Activated naive CD4-positive, alpha-beta T cell treated with anti-CD3 and anti-CD28 coated beads for 36 hours (primary cell): ENCODE measurements at places on chromosomes 2 and 18.

DNA sequence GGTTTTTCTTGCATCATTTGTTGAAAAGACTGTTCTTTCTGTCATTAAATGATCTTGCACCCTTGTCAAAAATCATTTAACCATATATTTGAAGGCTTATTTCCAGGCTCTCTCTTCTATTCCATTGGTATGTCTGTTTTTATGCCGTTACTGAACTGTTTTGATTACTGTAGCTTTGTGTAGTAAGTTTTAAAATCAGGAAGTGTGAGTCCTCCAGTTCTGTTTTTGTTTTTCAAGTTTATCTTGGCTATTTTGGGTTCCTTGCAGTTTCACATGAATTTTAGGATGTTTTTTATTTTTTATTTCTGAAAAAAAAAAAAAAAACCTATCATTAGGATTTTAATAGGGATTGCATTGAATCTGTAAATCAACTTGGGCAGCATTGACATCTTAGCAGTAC, 39.0 kb downstream of the SLC39A10 start:
- no peak for DNase-seq

GRCh38 chr2:235605312-235606003, 111.6 kb downstream of the AGAP1 start:
- DNase-seq: no peak

DNA sequence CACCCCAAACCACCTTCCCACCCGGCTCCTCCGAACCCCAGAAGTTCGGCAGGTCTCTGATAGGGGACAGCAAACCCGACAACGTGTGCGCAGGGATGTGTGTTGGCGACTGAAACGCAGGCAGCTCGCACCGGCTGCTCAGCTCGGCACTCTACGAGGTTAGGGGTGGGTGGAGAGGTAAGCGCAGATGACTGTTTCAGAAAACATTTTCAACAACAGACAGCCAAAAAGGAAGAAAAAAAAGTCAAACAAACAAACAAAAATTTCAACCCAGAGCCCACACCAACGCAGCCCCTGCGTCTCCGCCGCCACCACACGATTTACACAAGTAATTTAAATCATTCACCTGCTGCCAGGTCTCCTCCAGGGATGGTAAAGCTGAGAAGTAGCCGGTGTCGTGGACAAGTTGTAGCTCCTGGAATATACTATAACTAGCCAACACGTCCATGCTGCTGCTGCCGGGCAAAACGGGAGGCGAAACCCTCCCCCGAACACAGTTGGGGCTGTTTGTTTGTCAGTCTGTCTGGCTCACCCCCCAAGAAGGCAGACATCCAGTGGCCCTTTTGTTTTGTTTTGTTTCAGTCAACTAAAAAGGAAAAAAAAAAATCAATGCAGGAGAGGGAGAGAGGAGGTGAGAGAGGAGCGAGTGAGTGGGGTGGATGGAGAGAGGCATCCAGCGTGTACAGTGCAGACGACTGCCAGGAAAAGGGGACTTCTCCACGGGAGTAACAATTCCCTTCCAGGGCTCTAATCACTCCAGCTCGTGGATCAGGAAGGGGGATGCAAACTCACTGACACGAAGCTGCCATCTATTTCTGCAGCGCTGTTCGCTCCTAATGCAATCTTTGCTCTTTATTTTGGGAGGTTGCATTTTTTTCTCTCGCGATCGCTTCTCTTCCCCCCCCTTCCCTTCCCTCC, at the start of gene KLF7:
Gene KLF7 (minus strand): TSS at position 828 of the 918 bp plus-strand sequence. CDS start 380 bp downstream, at position 448.
- peak; percentile 69 for DNase-seq

GRCh38 chr2:241801611-241802420, 7.2 kb upstream of the NEU4 start:
- no peak for DNase-seq

GRCh38 chr18:58808349-58808748, 56.3 kb upstream of the ZNF532 start:
- no peak for DNase-seq

GRCh38 chr2:64359892-64360657, 93.9 kb upstream of the LGALSL start:
- DNase-seq: peak; percentile 73

DNA sequence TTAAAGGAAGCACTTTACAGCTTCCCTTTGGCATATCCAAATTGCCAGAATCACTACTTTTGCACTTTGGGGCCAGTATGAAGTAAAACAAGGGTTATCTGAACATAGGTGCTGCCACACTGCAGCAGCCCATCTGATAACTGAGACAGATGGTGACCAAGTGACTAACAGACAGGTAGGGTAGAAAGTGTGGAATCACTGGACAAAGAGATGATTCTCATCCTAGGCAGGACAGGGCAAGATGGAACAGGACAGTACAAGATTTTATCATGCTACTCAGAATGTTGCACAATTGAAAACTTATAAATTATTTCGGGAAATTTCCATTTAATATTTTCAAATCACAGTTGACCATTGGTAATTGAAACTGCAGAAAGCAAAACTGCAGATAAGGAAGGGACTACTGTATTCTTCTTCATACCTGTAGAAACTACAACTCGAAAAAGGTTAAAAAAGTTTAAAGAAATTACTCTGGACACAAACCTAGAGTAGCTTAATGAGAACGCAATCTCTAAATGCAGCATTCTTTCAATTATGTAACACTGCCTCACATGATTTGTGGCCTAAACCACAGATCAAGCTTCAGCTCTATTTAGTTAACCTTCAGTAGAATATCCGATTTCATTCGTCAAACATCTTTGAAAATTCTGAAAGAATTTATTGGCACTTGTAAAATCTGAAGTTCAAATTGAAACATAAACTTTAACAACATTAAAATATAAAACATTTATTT, 31.4 kb downstream of the HEATR5B start:
- no peak for DNase-seq

DNA sequence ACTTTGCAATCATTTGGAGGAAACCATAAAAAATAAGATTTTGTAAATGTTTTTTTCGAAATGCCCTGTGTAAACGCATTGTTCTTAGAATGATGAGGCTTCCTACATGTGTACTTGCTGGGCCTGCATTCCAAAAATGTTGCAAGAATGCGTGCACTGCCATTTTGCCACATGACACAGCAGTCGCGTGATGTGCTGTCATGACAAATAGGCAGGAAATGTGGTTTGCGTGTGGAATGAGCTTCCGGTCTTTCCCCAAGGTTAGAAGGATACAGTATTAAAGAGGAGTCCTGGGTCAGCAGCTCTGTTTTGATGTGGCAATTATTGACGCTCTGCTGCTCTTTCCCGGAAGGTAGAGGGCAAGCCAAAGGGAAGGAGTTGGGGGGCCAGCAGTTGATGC, 18.1 kb upstream of the SERPINB2 start:
- no peak for DNase-seq
